ENCODE measurements at places on chromosomes 12 and 14.

GRCh38 chr14:100445436-100446088, 122.4 kb downstream of the SLC25A47 start:
- DNase-seq: no peak

DNA sequence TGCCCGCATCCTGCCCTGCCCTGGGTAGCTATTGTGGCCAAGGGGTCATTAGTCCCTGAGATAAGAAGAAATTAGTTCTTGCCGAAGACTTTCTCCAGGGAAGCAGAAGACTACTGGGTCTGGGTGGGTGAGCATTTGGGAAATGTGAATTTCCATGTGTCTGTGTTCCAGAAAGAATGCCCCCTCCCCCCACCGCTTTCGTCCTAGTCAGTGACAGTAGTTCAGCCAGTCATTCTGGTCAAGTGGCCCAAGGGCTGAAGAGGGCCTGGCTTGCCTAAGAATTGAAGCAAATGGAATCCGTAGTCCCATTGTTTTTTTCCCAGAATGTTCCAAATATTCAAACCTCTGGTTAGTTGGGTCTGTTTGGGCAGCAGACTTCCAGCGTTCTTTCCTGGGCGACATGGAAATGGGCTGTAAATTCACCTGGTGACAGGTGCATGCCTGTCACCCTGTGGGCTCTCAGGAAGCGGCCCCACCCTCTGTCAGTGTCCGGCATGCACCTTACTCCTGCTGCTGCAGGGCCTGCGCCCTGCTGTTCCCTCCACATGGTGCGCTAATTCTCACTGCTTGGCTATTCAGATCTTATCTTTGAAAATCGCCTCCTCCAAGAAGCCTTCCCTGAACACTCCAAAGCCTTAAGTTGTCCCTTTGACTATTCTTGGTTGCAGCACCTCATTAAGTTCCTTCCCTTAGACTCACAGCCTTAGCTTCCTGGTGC, 1.4 kb upstream of the RFLNA start:
- no peak for DNase-seq

- no peak for DNase-seq
These were observed 32.8 kb downstream of the CCNK start for GRCh38 chr14:99513946-99514551.

DNA sequence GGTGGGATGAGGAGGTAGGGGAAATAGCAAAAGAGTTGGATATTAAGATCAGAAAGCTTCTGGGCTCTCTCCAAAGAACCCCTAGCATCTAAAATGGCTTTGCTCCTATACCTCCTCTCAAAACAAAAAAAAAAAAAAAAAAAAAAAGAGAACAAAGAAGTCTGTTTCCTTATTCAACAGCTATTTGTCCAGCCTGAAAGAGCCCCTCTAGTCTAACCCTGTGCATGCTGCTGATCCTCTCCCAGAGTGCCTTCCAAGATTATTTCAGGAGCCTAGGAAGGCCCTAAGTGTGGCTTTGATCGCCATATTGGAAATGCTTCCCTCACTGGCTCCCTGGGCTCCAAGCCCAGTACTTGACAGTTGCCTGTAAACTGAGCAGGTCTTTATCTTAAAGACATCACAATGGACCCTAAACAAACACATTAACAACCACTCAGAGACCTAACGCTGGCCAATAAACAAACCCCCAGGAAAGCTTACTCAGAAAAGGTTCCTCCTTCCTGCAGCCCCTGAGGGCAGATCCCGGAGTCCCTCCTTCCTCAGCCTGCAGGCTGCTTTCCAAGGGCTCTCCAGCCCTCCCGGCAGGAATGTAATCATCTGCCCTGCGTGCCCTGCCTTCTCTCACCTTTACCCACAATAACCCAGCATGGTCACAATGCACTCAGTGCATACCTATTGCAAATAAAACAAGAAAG, 17.4 kb upstream of the COL2A1 start:
- DNase-seq: no peak

DNA sequence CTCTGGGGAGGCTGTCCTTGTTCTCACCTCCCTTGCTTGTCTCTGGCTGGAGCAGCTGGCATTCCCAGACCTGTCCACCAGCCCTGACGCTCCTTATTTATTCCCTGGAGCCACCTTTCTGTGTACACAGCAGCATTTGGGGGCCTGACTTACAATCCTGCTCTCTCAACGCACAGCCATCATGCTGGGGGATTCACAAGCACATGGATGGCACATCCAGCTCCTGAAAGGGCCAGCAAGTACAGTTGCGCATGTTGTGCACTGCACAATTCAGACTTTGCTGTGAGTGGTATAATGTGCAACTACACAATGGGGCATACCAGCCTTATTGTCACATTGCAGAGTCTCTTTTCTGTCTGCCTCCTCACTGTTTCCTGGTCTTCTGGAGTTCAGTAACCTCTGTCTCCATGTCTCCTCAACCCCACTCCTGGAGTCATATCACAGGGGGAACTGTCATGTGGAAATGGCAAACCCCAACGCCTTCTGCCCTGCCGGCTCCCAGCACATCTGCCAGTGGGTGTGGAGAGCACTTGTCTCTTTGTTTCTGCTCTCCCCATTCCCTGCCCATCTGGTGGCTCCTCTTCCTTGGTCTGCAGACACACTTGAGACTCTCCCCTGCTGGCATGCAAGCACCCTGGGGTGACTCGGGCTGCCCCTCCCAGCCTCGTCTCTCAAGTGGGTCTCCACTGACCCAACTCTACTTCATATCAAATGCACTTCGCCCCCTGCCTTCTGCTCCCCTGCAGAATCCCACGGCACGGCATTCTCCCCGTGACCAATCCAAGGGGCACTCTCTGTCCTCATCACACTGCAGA, 41.2 kb upstream of the MEG3 start:
- DNase-seq: no peak

GRCh38 chr12:46887870-46888269, 62.1 kb upstream of the SLC38A4 start:
- DNase-seq: no peak

DNA sequence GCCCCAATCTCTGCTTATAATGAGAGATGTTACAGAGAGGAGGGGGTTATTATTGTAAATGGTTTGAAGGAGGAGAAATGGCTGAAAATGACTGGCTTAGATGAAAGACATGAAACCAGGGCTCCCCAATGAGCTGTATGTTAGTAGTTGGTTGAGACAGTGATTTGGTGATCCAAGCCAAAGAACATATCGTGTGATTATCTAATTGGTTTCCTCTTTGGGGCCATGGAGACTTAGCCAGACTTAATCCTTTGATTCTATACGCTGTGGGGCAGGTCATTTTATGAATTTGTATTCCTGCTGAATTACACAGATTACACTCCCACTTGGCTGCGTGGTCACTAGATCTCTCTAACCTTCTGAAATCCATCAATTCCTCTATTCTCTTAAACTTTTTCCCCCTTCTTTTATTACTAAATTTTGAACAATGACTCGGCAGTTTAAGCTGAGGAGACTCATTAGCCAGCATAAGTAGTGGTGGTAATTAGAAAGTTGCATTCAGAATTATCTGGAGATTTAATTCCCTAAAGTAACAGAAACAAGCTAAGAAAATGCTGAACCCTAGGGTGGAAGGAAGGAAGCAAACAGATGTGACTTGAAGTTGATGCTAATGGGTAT, 5.3 kb downstream of the TTC8 start:
- no peak for DNase-seq

All from brain (organoid and tissue), 16 donors.